ENCODE measurements at places on chromosomes 11 and 22. TPM values are rescaled to one million over a fixed set of nuclear protein-coding genes. Genes with fewer than 3 reads are reported as not detected.

NPTXR gene
- 2.7 TPM for total RNA-seq

DNA sequence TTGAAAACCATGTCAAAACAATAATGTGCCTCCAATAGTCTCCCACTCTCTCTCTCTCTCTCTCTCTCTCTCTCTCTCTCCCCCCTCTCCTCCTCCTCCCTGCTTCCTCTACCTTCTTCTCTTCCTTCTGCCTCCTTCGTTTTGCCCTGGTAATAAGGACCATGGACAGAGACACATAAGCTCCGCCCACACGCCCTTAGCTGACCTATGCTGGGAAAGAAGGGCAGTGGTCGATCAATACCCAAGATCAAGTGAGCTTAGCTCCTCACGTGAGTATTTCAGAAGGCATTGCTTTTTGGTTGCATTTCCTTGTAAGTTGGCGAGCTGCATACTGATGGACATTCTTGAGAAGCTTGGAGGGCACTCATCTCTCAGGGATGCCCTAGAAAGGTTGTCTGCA lies 194.8 kb downstream of the MIAT start:
- no peaks in the 10 kb centered on the region for H3K36me3 ChIP-seq
- no peak for DNase-seq
- H3K4me1 ChIP-seq = no peaks in the 10 kb centered on the region
- no peaks in the 10 kb centered on the region for H3K27me3 ChIP-seq

ARRB1 gene
- 3.1 TPM for total RNA-seq

RIMBP3C gene
- total RNA-seq = 0.22 TPM

GRCh38 chr11:65132988-65133700 lies 1.2 kb downstream of the SYVN1 start:
- peaks cover 8% of the 10 kb centered on the region for H3K4me1 ChIP-seq
- DNase-seq = peak; percentile 51
- peak overlapping the region; percentile 84 for H3K4me3 ChIP-seq
- H3K27ac ChIP-seq = peak overlapping the region; percentile 98

TNNT3 gene
- not detected for total RNA-seq

DNA sequence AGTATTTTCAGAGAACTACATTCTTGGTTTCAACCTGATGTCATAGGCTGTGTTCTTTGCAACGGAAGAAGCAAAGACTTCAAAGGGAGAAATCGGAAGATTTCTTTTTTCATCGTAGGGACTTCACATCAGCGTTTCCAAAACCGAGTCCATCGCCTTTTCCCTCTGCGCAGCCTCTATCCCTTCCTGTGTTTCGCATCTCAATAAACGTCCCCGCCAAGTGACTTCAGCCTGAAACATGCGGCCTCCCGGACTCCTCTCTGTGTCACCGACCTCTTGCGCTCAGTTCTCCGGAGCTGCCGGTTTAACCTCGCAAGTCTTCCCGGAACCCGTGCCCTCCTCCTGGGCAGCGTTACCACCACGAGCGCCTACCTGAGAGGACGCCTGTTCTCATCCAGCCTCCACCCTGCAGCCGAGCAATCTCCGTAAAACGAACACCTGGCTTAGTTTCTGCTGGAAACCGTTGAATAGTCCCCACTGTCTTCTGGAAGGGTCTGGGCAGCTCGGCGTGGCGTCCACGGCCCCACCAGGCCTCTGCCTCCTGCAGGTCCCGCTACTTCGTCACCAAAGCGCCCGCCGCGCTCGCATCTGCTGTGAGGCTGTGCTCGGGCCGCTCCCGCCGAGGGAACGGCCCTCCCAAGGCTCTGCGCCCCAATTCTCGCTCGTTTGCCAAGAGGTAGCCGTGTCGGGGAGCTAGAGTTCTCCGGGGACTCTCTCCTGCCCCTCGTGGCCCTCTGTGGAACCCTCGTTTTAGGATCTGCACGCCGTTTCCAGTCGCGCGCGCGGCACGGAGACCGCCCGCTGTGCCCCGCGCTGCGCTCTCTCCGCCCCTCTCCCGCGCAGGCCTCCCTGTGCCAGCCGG lies at the start of gene GLB1L3:
Gene GLB1L3, plus strand, starts transcription at position 846 of the 862 bp plus-strand sequence. CDS start 362 bp downstream, outside the sequence.
- peak; percentile 60 for DNase-seq
- H3K4me3 ChIP-seq = no peak within 1 kb of the TSS
- H3K36me3 ChIP-seq = no peaks in the 10 kb centered on the region
- H3K27ac ChIP-seq = no peak within 1 kb of the TSS
- peaks cover 80% of the 10 kb centered on the region for H3K27me3 ChIP-seq
